ENCODE measurements at places on chromosomes 13 and 19. TPM values are rescaled to one million over a fixed set of nuclear protein-coding genes. Genes with fewer than 3 reads are reported as not detected.
A peak's percentile ranks its signal among the peaks of the same experiment; 100 is the strongest.

The MISP3 gene
- 58.5 TPM for total RNA-seq

DNA sequence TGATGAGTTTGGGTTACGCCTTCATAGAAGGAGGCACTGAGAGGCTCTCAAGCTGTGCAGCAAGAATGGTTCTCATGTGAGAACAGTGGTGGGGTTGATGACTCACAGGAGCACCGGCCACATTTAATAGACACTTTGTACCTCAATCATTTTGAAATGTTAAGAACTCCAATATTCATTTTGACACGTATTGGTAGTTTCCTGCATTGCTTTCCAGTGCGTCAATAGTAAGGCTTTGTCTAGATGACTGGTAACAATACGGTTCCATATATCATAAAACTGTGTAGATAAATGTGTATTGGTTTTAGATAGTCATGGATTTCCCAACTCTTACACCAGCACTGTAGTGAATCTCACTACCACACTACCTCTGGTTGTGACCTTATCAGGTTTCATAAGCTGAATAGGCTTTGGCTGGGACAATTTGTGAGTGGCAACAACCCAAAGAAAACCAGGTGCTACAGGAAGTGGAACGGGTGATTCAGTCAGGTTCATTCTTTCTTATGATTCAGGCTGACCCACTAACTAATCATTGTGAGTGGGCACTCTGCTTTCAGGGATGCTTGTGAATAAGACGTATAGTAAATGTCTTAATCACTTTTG lies 362.6 kb downstream of the KLF5 start:
- H3K36me3 ChIP-seq, result no peaks in the 10 kb centered on the region
- H3K4me1 ChIP-seq, result no peaks in the 10 kb centered on the region
- H3K4me3 ChIP-seq, result no peak overlapping the region
- H3K27ac ChIP-seq, result peak overlapping the region; percentile 71
- no peaks in the 10 kb centered on the region for H3K27me3 ChIP-seq

The LRRC4B gene
- total RNA-seq, result 2.0 TPM

DNA sequence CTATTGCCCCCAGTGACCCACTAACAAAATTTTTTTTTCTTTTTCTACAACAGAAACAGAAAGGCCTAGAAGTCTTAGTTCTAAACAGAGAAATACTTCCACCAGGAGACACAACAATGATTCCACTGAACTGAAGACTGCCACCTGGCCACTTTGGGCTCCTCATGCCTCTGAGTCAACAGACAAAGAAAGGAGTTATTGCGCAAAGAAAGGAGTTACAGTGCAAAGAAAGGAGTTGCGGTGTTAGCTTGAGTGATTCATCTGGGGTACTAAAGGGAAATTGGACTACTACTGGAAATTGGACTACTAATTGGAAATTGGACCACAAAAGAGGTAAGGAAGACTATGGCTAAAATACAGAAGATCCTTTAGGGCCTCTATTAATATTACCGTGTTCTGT lies 116.6 kb downstream of the PCDH17 start:
- DNase-seq, result no peak
- no peaks in the 10 kb centered on the region for H3K36me3 ChIP-seq
- H3K27me3 ChIP-seq, result no peaks in the 10 kb centered on the region
- H3K4me1 ChIP-seq, result no peaks in the 10 kb centered on the region
- H3K4me3 ChIP-seq, result no peak overlapping the region

The APC2 gene
- 0.27 TPM for total RNA-seq

DNA sequence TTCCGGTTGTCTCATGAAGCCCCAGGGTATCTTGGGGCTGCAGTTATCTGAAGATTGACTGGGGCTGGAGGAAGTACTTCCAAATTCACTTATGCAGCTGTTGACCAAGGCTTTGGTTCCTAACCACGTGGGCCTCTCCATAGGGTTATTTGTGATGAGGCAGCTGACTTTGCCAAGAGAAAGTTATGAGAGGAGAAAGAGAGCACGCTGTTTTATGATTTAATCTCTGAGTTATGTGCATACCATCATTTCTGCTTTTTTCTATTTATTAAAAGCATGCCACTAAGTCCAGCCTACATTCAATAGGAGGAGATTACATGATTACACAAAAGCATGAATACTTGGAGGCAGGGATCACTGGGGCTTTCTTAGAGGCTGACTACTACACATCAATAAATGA lies 215.5 kb downstream of the NHLRC3 start:
- no peaks in the 10 kb centered on the region for H3K36me3 ChIP-seq
- H3K27me3 ChIP-seq, result no peaks in the 10 kb centered on the region
- H3K27ac ChIP-seq, result no peak overlapping the region
- H3K4me3 ChIP-seq, result no peak overlapping the region
- H3K4me1 ChIP-seq, result no peaks in the 10 kb centered on the region
- DNase-seq, result no peak

The RNASEH2B gene
- total RNA-seq, result 88.3 TPM

DNA sequence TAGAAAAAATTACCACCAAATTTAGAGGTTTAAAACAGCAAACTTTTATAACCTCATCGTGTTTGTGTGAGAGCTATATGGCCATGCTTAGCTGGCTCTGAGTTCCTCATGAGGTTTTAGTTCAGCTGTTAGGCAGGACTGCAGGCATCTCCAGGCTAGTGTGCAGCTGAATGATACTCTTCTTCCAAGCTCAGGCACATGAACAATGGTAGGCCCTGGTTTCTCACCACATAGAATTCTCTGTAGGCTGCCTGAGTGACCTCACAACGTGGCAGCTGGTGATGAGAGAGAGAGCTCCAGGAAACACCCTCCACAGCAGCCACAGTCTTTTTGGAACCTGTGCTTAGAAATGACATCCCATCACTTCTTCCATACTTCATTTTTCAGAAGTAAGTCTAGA lies 540.6 kb upstream of the MIR17HG start:
- no peak overlapping the region for H3K27ac ChIP-seq
- H3K4me1 ChIP-seq, result no peaks in the 10 kb centered on the region
- H3K4me3 ChIP-seq, result no peak overlapping the region

- no peaks in the 10 kb centered on the region for H3K4me1 ChIP-seq
- no peak overlapping the region for H3K27ac ChIP-seq
- H3K4me3 ChIP-seq, result peak overlapping the region; percentile 19
- DNase-seq, result no peak
Measured at GRCh38 chr19:30804751-30805150, 432.6 kb downstream of the ZNF536 start.

- no peaks in the 10 kb centered on the region for H3K4me1 ChIP-seq
- no peak overlapping the region for H3K27ac ChIP-seq
- DNase-seq, result no peak
Measured at GRCh38 chr19:53853707-53854106, 14.0 kb upstream of the MYADM start.

GRCh38 chr19:1266129-1266915 lies 2.8 kb upstream of the CIRBP start:
- peak overlapping the region; percentile 59 for H3K4me3 ChIP-seq
- peak overlapping the region; percentile 94 for H3K27ac ChIP-seq
- H3K27me3 ChIP-seq, result no peaks in the 10 kb centered on the region
- peaks cover 81% of the 10 kb centered on the region for H3K4me1 ChIP-seq
- no peaks in the 10 kb centered on the region for H3K36me3 ChIP-seq

DNA sequence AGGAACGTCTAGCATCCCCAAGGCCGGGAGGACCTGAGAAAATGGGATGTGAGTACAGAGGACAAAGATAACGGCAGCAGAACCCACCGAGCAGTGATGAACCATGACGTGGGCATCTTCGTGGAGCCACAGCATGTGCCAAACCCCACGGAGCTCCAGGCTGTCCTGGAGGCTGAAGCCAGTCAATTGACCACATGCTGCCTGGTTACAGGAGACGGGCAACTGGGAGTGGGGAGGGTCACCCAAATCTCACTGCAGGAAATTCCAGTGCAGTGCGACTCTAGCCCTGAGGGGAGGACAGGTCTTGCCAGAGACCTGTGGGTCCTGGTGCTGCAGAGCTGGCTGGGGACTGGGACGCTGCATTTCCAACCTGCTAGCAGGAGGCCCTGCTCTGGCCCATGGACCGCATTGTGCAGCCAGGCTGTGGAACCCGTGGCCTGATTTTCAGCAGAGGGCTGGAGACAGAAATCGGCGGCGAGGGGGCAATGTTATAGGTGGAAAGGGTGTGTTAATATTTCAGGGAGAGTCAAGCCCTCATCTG lies 3.2 kb upstream of the GRTP1 start:
- H3K4me1 ChIP-seq, result no peaks in the 10 kb centered on the region
- H3K27me3 ChIP-seq, result no peaks in the 10 kb centered on the region
- no peak for DNase-seq

The C19orf85 gene
- total RNA-seq, result not detected
